ENCODE measurements at places on chromosomes 1 and 21.

DNA sequence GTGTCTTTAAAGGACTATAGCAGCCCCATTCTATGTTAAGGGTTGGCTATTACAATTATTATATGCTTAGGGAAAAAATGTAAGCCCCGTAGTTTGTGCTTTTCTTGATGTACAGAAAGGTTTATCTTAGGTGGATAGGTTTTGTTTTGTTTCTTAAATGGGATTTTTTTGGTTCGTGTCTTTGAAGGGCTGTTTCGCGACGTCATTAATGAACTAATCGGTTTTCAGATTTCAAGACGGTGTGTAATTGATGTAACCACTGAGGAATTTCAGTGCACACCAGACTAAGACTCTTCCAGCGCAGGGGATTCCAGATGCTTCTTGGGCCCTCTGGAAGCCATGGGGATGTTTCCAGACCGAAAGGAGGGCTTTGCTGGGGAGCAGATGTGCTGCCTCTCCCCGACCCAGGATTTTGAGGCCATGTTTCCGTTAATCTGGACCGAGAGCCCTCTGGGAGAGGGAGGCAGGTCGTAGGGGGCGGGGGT, 4.8 kb upstream of the SIM2 start:
- DNase-seq, result no peak

- DNase-seq, result no peak
Observed at GRCh38 chr1:178055779-178056471, 38.0 kb upstream of the RASAL2 start.

DNA sequence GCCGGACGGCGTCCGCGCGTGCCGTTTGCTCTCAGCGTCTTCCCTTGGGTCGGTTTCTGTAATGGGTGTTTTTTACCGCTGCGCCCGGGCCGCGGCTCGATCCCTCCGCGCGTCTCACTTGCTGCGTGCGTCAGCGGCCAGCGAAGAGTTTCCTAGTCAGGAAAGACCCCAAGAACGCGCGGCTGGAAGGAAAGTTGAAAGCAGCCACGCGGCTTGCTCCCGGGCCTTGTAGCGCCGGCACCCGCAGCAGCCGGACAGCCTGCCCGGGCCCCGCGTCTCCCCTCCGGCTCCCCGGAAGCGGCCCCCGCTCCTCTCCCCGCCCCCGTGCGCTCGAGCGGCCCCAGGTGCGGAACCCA, 159.8 kb downstream of the RUNX1 start:
- DNase-seq, result peak; percentile 66

GRCh38 chr1:20633190-20634064, at the start of gene PINK1:
TSS of gene PINK1 (plus strand) at chr1:20633458. CDS start at chr1:20633549, 91 bp downstream.
- peak; percentile 33 for DNase-seq

GRCh38 chr1:35558374-35559316, 1.0 kb downstream of the NCDN start:
- no peak for DNase-seq

GRCh38 chr1:8004803-8005573, 21.1 kb downstream of the ERRFI1 start:
- DNase-seq, result no peak

- no peak for DNase-seq
Observed at GRCh38 chr1:225737161-225737560, 40.5 kb upstream of the SRP9 start.

DNA sequence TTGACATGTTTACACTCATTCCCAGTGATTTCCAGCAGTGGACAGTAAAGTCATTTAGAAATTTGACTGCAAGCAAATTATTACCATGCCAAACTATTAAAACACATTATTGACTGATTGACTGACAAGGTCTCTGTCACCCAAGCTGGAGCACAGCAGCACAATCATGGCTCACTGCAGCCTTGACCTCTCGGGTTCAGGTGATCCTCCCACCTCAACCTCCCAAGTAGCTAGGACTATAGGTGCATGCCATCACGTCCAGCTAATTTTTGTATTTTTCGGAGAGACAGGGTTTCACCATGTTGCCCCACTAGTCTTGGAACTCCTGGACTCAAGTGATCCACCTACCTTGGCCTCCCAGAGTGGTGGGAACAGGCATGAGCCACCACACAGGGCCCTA, 24.2 kb downstream of the PTP4A2 start:
- DNase-seq, result no peak

DNA sequence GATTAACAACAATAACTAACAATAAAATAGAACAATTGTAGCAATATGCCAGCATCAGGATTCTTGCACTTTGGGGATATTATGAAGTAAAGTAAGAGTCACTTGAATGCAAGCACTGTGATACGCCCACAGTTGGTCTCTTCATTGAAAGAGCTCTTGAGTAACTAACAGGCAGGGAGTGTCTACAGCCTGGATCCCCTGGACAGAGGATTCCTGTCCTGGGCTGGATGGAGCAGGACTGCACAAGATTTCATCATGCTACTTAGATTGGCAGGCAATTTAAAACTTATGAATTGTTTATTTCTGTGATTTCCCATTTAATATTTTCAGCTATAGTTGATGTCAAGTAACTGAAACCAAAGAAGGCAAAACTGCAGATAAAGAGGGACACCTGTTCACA, 13.7 kb upstream of the KRTAP19-5 start:
- no peak for DNase-seq

GRCh38 chr1:182784556-182785171, 4.9 kb upstream of the NPL start:
- no peak for DNase-seq

- DNase-seq, result no peak
Observed at GRCh38 chr1:191240925-191241324, 763.3 kb upstream of the BRINP3 start.

- DNase-seq, result no peak
Observed at GRCh38 chr21:36692835-36693488, 6.0 kb upstream of the SIM2 start.

- no peak for DNase-seq
Observed at GRCh38 chr1:11331036-11331944, 58.3 kb downstream of the UBIAD1 start.

DNA sequence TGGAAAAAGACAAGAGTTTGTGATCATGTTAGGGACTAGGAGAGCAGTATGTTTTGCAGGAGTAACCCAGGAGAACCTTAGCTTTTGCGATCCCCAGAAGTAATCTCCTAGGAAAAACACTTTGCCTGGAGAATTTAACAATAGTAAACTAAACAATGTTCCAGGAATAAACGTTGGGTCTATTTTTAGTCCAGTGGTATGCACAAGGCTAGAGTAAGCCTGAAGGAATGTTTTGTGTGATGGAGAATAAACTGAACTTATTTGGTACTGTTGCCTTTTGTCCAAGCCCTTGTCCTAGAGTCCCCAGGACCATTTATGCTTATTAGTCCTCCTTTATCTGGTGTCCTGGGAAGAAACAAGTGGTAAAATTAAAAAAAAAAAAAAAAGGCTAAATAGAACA, 28.7 kb upstream of the RGS5 start:
- no peak for DNase-seq

- DNase-seq, result no peak
Observed at GRCh38 chr1:29278124-29278523, 41.8 kb downstream of the PTPRU start.

GRCh38 chr1:168301664-168302320, 21.1 kb downstream of the TBX19 start:
- DNase-seq, result no peak

- DNase-seq, result no peak
Observed at GRCh38 chr1:229440851-229441537, 7.1 kb upstream of the ACTA1 start.

GRCh38 chr1:201401700-201402099, 2.6 kb upstream of the LAD1 start:
- no peak for DNase-seq

DNA sequence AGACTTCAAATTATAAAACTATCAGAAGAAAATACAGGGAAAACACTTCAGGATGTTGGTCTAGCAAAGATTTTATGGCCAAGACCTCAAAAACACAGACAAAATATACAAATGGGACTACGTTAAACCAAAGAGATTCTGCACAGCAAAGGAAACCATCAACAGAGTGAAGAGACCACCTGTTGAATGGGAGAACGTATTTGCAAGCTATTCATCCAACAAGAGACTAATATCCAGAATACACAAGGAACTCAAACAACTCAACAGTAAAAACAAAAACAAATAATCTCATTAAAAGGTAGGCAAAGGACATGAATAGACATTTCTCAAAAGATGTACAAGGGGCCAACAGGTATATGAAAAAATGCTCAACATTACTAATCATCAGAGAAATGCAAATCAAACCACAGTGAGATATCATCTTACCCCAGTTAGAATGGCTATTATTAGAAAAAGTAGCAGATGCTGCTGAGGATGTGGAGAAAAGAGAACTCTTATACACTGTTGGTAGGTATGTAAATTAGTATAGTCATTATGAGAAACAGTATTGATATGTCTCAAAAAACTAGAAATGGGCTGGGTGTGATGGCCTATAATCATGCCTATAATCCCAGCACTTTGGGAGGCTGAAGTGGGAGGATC, 112.6 kb downstream of the LRIG2 start:
- no peak for DNase-seq

DNA sequence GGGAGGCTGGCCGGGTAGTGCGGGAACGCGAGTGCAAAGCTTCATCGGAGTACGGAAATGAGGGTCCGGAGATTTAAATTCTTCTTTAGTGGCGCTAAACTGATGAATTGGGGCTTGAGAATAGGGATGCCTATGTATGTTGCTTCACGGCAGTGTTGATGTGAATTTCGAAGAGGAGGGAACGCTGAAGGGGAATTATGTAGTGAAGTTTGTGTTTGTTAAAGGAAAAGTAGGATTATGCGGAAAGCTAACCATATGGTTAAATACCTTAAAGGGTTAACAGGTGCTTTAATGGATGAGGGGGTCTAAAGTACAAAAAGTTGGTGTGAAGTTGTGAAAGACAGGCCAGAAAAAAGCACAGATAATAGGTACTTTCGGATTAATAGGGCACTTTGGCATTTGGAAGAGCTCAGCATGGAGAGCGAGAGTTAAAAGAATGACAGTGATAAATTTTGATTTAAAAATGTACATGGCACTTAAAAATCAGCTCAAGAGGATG, 1.4 kb downstream of the HS2ST1 start:
- DNase-seq, result no peak

DNA sequence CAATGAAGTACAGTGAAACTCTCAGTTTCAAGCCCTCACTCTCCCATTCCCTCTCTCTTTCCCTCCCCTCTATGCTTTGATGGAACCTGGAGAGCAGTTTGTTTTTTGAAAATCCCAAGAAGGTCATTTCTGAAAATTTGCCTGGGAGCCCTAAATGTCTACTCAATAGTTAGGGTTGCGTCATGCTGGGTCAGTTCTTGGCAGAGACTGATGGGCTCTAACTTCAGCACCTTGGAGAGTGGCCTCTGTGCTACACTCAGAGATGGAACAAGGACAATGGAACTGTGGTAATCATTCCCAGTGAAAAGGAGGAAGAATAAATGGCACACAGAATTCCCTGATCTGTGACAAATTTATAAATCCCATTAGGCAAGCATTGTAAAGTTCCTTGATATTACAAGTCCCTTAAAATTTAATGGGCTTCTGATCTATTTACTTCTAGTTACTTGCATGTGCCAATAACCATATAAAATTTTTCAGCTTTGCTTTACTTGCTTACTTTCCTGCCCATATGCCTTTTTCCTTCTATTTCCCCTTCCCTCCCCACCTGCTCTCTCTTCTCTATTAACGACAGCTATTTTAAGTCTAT, 182.9 kb upstream of the KCND3 start:
- no peak for DNase-seq

DNA sequence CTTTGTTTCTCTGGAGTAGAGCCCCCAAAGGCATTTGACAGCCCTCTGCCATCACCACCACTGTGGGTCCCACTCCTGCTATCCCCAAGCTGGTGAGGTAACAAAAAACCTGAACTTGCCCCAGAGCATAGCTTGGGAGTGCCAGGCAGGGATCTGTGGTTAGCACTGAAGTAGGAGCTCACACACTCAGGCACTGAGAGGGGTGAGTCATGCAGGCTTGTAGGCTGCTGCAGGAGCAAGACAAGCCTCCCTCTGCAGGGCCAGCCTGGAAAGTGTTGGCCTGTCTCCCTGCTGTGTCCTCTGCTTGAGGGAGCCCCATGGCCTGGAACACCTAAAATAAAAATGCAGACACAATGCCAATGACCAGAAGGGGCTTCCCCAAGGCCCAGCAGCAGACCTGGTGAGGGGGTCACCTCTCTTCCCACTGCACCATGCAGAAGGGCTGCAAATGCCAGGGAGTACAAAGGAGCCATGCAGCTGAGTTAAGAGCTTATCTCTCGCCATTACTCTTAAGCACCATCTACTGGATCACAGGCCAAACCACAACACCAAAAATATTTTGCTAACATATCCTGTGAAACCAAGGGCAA, 108.9 kb upstream of the POGK start:
- DNase-seq, result no peak

GRCh38 chr1:153342178-153342577, 6.5 kb downstream of the PGLYRP4 start:
- no peak for DNase-seq

DNA sequence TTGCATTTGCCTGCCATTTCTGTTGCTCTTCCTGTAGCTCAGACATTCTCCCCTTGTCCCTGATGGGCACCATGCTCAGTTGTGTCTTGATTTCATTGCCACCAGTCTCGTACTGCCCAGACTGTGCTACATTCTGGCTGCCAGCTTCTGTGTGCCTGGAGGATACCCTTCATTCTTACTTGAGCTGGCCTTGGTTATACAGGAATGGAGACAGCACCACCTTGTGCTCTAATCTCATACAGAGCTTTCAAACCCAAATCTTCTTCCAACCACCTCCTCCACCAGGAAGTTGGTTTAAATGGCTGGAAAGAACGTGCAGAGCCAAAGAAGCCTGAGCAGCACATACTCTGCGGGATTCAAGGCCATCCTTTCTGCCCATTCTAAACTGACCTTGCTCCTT, 165.3 kb downstream of the SLC35F3 start:
- DNase-seq, result no peak

GRCh38 chr1:6694121-6694713, 7.4 kb downstream of the DNAJC11 start:
- DNase-seq, result no peak

DNA sequence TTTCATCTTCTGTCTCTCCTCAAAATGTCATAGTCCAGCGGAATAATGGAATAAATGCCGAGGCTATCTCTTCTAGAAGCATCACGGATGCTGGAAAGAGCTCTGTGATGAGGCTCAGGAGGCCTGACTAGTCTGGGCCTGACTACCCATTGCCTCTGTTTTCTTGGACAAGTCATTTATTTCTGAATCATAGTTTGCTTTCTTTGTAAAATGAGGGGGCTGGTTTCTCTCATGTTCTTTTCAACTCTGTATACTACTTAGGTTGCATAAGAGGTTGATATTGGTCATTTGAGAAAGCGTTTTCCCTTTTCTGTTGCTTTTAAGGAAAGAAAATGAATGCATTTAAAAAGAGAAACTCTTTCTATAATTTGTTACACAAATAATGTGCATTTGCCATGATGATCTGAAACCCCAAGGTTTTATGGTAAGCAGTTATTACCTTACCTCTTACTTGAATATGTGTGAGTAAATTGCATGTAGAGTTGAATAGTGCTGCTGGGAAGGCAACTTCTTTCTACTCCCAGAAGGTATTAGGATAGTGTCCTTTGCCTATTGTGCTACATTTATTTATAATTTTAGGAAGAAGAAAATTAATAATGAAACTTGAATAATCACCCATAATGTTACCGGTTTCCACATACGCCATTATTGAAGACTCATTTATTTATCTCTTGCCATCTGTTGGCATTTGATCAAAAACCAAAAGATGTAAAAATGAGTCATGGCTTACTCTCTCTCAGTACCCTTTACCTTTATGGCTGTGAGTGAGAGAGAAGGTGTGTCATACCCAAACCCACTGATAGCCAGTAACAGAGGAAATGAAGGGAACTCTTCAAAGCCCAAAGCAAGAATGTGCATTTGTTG, 179.1 kb downstream of the FASLG start:
- no peak for DNase-seq

All from NK-92 treated with Interleukin-12 subunit alpha and Interleukin-12 subunit beta, amount 100 ng/mL, for 24 hours (cell line).